A549 treated with CORT108297 at 1 μM for 4 hours (cell line): ENCODE measurements at places on chromosomes 4 and X. TPM values are rescaled to one million over a fixed set of nuclear protein-coding genes. Genes with fewer than 3 reads are reported as not detected.

NLGN4X gene
- total RNA-seq = 0.01 to 0.03 TPM in 2 of 5 replicates, not detected in the others

NDNF gene
- total RNA-seq = not detected in 5 replicates

FAM149A gene
- total RNA-seq = 1.4 to 1.8 TPM (median 1.7 TPM) in 5 replicates

MAGEE2 gene
- total RNA-seq = not detected in 5 replicates

YY2 gene
- 2.3 to 2.8 TPM (median 2.4 TPM) in 5 replicates for total RNA-seq

FAM47E gene
- total RNA-seq = 0.12 to 0.22 TPM (median 0.18 TPM) in 5 replicates

DCHS2 gene
- not detected in 5 replicates for total RNA-seq

MGARP gene
- total RNA-seq = 0.66 to 0.97 TPM (median 0.83 TPM) in 5 replicates

MAGEA1 gene
- total RNA-seq = 0.09 to 0.21 TPM (median 0.14 TPM) in 5 replicates

GAGE1 gene
- total RNA-seq = not detected in 5 replicates

RTL9 gene
- total RNA-seq = 0.05 to 0.08 TPM (median 0.06 TPM) in 5 replicates

C4orf50 gene
- not detected in 5 replicates for total RNA-seq

RBM47 gene
- 17.6 to 23.2 TPM (median 21.5 TPM) in 5 replicates for total RNA-seq

SYP gene
- total RNA-seq = 2.6 to 3.5 TPM (median 2.7 TPM) in 5 replicates

TEC gene
- 1.6 to 2.2 TPM (median 1.8 TPM) in 5 replicates for total RNA-seq

IGSF1 gene
- 0.25 to 0.41 TPM (median 0.32 TPM) in 5 replicates for total RNA-seq

SLC16A2 gene
- 24.3 to 31.4 TPM (median 25.6 TPM) in 5 replicates for total RNA-seq

PARM1 gene
- total RNA-seq = 0.47 to 0.75 TPM (median 0.68 TPM) in 5 replicates

OTC gene
- not detected in 5 replicates for total RNA-seq

CPE gene
- total RNA-seq = 1.2 to 1.6 TPM (median 1.5 TPM) in 5 replicates

BEX2 gene
- 7.5 to 13.1 TPM (median 9.6 TPM) in 5 replicates for total RNA-seq

ARHGAP24 gene
- total RNA-seq = 3.0 to 4.0 TPM (median 3.6 TPM) in 5 replicates

CXCL13 gene
- total RNA-seq = not detected in 5 replicates

SPATA4 gene
- total RNA-seq = 0.17 to 0.31 TPM (median 0.26 TPM) in 4 of 5 replicates, not detected in the other
